RKO (cell line): ENCODE measurements at places on chromosomes 12 and 14.

DNA sequence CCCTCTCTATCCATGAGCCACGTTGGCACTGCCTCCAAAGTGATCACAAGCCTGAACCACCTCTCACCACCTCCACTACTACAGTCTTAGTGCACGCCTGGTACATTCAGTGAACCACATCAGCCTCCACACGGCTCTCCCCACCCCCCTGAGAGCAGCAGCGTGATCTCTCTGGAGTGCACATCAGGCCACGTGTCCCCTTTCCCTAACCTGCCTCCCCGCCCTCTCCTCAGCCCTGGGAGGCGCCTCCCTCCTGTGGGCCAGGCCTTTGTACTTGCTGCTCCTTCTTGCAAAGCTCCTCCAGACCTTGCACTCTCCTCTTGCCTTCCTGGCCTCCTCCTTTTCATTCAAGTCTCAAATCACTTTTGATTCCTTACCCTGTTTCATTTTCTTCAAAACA lies 49.8 kb downstream of the SLC6A12 start:
- DNase-seq: no peak

GRCh38 chr14:74980731-74981461 lies 21.8 kb upstream of the EIF2B2 start:
- DNase-seq: no peak

GRCh38 chr12:1695886-1696670 lies 5.2 kb downstream of the ADIPOR2 start:
- no peak for DNase-seq

GRCh38 chr14:21101802-21102413 lies 1.0 kb downstream of the TMEM253 start:
- DNase-seq: peak; percentile 64

DNA sequence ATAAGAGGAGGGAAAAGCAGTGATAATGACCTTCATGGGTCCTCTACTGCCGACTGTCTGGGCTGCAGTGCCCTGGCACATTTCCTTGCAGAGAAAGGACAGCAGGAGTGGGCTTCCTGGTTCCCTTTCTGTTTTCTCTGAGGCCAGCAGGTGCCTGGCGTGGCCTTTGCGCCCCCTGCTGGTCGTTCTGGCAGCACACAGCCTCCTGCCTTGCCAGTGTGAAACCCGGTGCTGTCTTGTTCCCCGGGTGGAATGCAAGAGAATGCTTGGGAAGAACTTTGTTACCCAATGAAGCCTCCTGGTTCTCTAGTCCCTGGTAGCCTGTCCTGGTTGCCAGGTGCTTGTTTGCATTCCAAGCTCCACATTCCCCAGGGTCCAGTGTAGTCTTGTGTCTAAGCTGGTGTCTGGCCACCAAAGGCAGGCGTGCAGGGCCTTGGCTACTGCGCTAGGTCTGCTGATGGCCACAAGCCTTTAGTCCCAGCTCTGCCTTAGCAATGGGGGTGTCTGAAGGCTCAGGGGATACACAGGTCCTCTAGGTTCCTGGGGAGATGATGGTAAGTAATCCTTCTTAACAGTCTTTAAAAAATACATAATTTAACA lies 1392.4 kb upstream of the TMEM132C start:
- DNase-seq: peak; percentile 57

- DNase-seq: no peak
These were observed 45.6 kb upstream of the RBM19 start for GRCh38 chr12:114011711-114012110.

- no peak for DNase-seq
These were observed 208.8 kb downstream of the VRK1 start for GRCh38 chr14:97005934-97006333.

GRCh38 chr12:50824914-50825313 lies 17.8 kb upstream of the TMPRSS12 start:
- no peak for DNase-seq

DNA sequence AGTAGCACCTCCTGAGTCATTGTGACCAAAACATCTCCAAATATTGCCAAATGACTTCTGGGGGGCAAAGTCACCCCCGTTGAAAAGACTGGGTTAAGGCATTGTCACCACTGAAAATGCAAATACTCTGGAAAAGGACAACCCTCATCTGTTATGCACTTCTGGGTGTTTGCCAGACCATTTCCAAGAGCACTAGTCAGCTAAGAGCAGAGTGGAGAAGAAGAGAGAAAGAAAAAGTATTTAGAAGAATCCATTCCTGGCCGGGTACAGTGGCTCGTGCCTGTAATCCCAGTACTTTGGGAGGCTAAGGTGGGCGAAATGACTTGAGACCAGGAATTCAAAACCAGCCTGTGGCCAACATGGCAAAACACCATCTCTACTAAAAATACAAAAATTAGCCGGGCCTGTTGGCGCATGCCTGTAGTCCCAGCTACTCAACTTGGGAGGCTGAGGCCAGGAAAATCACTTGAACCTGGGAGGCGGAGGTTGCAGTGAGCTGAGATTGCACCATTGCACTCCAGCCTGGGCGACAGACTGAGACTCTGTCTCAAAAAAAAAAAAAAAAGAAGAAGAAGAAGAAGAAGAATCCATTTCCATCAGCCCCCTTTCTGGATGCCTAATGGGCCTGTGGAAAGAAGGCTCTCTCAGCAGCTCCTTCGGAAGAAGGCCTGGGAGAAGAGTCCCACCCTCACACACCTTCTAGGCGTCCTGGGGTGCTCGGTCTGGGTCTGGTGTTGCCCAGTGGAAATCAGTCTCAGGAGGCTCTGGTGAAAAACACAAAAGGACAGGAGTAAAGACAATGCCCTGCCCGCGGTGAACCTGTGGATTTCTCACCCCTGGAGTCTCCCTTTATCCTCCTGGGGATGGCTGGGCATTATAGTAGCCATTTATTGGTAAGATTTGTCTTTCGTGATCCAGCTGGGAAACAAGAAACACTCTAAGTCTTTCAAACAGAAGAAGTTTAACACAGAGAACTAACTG lies 3.5 kb upstream of the LTBR start:
- no peak for DNase-seq

DNA sequence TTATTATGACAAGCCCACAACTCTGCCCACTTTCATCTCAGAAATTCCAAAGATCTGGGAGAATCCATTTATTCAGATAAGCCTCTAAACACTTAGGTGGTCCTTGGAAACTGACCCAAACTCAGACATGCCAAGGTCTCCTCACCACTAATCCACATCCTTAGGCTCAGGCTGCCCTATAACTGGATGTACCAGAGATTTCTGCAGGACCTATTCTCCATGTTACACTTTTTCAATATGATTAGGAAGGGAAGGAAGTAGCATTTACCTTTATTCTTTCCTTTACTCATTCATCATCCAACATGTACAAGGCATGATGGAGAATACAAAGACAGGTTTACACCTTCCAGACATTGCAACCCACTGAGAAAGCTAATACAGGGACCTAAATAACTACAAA lies 145.9 kb upstream of the BMP4 start:
- no peak for DNase-seq

- DNase-seq: no peak
These were observed 42.7 kb downstream of the TMBIM6 start for GRCh38 chr12:49783917-49784676.

DNA sequence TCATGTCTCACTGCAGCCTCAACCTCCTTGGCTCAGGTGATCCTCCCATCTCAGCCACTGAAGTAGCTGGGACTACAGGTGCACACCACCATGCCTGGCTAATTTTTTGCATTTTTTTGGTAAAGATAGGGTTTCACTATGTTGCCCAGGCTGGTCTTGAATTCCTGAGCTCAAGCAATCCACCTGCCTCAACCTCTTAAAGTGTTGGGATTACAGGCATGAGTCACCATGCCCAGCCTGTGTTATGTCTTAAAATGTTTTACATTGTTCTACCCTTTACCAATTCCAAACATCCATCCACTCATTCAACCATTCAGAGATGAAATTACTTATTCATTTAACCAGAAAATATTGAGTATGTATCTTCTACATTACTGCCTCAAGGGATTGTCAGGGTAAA lies 111.6 kb upstream of the BTG1 start:
- no peak for DNase-seq

DNA sequence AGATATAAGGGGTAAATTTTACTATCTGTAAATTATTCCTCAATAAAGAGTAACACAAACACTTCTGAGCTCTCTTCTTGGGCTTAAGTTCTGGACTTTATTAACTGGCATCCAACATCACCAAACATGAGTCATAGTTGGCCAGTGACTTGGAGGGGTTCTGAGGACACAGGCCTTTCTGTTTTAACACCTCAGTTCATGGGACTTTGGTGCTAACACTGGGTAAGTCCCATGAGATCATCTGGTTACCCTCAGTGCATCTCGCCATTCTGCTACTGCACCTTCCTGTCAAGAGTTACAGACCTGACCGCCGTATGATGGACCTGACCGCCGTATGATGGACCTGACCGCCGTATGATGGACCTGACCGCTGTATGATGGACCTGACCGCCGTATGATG lies 9.9 kb downstream of the SLC15A4 start:
- no peak for DNase-seq

GRCh38 chr12:31821484-31821883 lies 92.7 kb upstream of the AMN1 start:
- no peak for DNase-seq

- peak; percentile 52 for DNase-seq
These were observed 14.4 kb downstream of the CLSTN3 start for GRCh38 chr12:7144414-7145120.

GRCh38 chr12:91061091-91061490 lies 3.3 kb upstream of the KERA start:
- DNase-seq: no peak

- DNase-seq: no peak
These were observed 35.9 kb upstream of the KCNMB4 start for GRCh38 chr12:70330158-70330557.

DNA sequence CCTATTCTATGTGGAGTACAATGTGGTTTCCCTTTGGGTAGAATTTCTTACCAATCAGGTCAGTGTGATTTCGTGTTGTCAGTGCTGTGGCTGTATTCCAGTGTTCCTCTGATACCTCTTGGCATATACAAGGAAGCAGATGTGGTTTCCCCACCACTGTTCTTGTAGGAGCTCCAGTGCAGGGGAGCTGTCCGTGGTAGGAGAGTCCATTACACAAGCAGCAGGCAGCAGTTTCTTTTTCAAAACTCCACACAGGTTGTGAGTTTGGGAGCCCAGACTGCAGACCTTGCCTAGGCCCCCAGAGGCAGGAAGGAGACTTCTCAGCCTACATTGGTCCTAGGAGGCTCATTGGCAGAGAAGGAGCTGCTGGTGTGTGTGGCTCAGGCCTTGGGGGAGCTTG lies 452.8 kb downstream of the AACS start:
- DNase-seq: peak; percentile 8

DNA sequence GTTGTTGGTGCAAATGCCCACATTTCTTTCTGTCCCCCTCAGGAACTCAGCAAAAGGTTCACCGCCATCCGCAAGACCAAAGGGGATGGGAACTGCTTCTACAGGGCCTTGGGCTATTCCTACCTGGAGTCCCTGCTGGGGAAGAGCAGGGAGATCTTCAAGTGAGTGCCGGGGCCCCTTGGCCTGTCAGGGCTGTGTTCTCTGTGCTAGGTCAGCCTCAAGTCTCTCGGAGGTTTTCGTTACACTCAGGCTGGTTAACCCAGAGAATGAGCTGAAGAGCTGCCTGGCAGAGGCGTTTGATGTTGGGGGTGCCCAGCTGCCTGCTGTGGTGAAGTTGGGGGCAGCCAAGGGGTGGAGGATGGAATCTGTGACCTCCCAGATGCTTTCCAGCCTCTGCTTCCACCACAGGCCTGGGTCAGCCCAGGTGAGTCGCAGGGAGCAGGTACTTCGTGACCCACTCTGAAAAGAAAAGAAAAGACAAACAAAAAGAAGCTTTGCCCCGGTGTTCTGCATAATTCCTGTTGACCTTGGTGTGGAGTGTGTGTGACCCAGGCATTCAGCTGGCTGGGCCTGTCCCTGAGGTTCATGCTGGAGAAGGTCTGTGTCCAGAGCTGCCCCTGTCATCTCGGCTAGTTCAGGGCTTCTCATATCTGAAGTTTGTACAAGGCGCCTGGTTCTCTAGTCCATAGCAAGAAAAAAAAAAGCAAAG lies 12.9 kb downstream of the OTUB2 start:
- DNase-seq: no peak

DNA sequence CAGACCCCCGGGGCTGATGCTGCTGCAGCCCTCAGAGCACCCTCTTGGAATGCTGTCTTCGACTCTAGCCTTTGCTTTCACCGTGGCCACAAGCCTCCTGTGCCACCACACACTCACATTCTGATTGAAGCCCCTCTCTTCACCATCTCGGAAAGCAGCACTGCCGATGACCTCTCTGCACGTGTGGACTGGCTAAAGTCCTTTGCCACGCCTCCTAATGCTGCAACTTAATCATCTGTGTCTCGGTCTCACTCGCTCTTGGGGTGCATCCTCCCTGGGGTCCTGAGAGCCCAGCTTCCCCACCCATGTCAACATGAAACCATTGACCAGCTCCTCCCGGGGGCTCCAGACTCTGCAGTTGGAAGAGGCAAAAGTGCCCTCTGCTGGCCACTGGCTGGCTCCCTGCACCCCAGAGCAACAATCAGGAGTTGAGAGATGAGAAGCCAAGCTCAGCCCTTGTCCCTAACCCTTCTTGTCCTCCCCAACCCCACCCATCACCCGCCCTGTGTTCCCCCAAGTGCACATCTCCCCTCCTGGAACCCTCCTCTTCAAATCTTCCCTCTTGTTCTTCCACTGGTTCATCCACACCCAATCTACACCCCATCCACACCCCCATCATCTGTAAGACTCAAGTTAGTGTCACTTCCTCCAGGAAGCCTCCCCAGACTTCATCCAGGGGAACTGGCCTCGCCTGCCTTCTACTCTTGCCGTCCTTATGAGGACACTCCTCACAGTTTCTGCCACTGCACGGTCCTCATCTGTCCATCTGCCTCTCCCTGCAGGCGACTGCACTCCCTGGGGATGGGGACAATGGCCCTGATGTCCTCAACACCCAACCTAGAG lies 23.6 kb upstream of the FAM181A start:
- DNase-seq: peak; percentile 8

DNA sequence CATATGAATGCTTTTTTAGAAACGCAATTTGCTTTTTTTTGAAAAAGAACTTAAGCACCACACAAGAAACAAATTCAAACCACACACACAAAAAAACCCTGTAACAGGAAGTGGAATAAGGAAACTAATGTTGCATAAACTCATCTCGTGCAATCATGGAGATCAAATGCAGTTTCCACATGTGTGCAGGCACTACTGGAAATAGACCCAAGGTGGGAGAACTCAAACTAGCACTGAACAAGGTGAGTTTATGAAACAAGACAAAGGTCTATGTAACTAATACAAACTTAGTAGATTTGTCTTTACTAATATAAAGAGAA lies 17.5 kb downstream of the NIN start:
- DNase-seq: no peak

GRCh38 chr12:80509781-80510556 lies 65.9 kb downstream of the PTPRQ start:
- DNase-seq: no peak

DNA sequence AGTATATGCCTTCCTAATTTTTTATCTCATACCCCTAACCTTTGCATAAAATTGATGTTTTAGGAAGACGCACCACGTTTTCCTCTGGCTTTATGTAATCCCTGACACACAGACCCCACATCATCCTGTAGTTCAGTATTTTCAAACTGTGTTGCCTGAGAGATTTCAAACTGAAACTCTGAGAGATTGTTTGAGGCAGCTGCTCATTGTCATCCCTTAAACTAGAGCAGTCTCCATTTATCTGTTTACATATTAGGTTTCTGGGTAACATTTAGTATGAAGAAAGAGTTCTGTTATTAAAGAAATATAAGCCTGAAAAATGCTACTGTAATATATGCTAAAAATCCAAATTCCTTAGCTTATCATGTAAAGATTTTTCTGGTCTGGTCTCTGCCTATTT lies 24.3 kb downstream of the MNAT1 start:
- no peak for DNase-seq

- no peak for DNase-seq
These were observed 41.6 kb downstream of the NFKBIA start for GRCh38 chr14:35362911-35363374.

- no peak for DNase-seq
These were observed 245.0 kb downstream of the CHST11 start for GRCh38 chr12:104701756-104702155.
